AG10803 (cell line): ENCODE measurements at places on chromosomes 11 and 22.
A peak's percentile ranks its signal among the peaks of the same experiment; 100 is the strongest.

DNA sequence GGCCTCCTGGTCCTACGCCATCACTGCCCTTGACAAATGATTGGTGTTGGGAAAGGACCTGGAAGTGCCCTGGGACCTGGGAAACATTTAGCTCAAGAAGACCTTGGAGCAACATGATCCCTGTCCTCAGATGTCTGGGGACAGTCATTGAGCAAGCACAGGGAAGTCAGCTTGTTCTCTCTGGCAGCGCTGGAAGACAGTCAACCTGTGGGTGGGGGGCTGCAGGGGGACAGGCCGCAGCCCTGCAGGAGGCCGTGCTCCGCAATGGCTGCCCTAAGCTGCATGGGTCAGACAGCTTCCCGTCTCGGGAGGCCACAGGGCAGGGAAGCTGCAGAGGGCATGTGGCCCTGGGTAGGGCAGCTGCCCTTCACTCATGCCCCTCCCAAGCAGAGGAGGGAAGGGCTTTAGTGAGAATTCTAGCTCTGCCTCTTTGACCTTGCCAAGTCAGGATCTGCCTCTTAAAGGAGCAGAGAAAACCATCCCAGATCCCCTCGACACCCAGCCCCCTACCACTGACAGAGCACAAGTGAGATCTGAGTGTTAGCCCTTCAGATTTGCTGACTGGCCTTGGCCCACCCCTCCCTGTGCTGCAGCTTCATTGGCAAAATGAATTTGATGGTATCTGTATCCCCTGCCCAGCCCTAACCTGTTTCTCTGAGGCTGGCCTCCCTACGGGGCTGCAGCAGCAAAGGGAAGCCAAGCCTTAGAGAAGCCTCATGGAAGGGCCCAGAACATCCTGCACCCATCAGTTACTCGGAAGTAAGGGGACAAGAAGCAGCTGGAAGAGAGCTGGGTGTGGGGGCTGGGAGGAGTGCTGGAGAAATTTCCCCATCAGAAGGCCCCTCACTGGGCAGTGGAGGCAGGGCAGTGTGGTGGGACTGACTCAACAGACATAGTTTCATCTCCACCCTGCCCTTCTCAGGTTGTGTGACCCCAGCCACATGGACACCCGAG is 6.2 kb upstream of the SREBF2 start:
- DNase-seq: no peak

- DNase-seq: no peak
Measured at GRCh38 chr11:99376463-99376862, 355.7 kb downstream of the CNTN5 start.

GRCh38 chr11:30260813-30261212 is 30.0 kb downstream of the FSHB start:
- DNase-seq: no peak

DNA sequence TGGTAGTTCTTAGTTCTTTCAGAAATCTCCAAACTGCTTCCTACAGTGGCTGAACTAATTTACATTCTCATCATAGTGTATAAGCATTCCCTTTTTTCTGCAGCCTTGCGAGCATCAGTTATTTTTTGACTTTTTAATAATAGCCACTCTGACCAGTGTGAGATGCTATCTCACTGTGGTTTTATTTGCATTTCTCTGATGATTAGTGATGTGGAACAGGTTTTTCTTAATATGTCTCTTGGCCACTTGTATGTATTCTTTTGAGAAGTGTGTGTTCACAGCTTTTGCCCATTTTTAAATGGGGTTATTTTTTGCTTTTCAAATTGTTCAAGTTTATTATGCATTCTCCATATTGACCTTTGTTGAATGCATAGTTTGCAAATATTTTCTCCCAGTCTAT is 459.3 kb downstream of the NTM start:
- DNase-seq: no peak

- DNase-seq: peak; percentile 8
Measured at GRCh38 chr11:113874581-113875233, 665 bp downstream of the USP28 start.

DNA sequence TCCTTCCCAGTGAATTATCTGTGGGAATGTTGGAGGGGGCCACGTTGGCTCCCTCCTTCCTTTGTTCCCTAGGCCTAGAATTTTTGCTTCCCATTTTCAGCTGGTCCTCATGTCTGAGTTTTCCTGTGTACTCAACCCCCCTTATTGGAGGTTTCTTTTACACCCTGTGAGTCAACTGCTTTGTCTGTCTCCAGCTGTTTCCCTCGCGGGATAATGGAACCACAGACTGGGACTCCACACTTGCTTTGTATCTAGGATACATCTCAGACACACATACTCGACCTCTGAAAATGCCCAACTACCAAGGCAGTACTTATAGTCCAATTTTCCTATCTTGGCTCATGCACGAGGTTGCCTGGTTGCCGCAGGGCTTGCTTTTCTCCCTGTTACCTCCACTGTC is 352.7 kb upstream of the MPPED2 start:
- no peak for DNase-seq

GRCh38 chr11:65584723-65585171 is 8.9 kb downstream of the EHBP1L1 start:
- DNase-seq: no peak

DNA sequence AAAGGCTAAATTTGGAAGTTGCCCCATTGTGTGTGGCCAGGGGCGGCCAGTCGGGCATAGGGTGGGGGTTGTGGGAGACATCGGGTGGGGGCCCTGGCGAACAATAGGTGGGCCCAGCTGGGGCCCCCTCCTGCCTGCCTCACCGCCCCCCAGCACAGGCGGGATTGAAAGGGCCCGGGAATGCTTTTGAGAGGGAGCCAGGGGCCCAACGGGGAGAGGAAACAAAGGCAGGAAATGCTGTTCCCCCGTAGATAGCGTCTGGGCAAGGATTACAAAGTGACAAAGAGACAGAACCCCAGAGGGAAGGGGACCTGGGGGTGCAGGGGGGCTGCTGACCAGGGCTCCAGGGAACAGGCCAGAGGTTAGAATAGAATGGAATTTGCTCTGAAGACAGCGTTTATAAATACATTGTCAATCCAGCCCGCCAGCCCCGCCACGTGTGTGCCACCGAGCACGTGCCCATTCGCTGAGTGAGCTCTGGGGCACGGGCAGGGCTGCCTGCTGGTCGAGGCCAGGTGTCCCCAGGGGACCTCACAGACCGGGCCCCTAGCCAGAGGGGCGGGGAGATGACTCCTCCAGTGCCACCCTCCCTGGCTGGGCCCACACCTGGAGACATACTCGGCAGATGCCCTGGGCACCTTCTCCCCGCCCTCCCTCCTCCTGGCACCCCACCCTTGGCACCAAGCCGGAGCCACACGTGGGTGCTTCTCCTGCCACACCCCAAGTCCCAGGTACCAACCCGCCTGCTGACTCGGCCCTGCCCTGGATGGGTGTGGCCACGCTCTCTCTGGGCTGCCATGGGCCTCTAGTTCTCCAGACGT is 9.7 kb downstream of the PDGFB start:
- DNase-seq: no peak

DNA sequence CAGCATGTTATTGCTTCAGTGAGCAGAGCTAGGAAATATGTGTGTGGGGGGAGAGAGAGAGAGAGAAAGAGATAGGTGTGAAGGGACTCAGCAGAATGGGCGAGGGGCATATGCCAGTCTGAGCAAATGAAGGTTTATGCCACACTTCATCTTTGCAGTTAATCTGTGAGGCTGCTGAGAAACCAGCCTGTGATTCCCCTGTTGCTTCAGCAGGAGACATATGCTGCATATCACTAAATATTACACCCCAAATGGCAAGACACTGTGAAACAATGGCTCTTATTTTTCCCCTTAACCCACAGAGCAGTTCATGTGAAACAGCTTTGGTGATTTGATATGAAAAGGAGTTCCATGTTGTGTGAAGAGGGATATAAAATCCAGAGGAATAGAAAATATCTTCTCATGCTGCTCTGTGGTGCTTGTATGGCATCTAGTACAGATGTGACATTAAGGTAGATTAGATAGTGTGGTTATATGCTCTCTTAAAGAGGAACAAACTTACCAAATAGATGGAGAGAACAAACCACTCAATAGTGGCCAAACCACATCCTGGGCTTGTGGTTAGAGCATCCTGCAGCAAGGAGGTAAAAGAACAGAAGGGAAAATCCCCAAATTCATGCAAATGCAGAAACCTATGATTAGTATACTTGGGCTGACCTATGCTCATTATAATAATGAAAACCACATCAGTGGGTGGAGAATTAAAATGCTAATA is 864.2 kb downstream of the FAM181B start:
- DNase-seq: no peak

GRCh38 chr22:47453049-47453448 is 690.6 kb downstream of the TBC1D22A start:
- no peak for DNase-seq

DNA sequence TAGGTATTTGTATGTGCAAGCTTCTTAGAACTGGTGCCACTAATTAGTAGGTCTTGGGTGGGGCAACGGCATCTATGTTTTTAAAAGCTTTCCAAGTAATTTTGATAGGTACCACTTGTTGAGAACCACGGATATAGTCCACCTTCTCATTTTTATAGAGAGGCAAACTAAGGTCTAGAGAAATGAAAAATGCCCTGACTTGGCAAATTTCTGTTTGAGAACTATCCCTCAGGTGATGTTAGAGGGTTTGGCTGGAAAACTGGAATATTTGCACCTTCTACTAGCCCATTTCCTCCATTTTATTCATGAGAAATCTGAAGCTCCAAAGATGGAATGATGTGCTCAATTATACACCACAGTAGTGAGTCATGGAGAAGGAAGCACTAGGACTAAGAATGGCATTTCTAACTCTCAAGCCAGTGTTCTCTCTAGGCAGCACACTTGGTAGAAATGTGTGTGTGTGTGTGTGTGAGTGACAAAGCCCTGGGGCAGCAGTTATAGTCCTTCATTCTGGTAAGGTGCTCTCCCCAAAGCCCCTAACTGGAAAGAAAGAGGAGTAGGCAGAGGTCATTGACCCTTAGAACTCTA is 1.8 kb upstream of the TMEM86A start:
- peak; percentile 43 for DNase-seq

GRCh38 chr11:10311802-10312201 is 6.9 kb downstream of the ADM start:
- DNase-seq: no peak

DNA sequence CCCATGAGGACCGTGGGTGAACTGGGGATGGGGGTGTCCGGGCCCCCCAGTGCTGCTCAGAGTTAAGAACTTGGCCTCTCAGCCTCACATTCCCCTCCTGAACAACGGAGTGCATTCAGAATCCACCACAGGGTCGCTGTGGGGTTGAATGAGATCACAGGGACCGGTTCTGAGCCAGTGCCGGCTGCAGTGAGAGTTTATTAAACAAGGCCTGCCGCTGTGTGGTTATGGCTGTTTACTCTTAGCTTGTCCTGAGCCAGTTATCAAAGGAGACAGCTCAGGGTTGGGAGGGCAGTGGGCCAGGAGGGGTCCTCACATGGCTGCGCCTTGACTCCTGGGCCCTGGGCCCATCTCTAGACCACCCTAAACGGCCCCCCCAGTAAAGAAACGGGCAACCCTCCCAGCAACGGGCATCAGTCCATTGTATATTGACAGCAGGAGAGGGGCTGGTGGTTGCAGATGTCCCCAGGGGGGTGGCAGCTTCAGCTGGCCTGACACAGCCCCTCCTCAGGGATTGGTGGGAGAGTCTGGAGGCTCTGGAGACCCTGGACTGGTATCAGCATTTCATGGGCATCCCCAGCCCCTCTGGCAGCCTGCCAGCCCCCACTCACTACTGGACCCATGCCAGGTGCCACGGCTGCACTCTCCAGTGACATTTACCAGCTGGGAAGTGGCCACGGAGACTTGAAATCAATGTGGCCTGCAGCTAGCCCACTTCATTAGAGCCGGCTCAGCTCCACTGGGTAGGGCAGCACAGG is 15.1 kb upstream of the CABP7 start:
- peak; percentile 23 for DNase-seq

DNA sequence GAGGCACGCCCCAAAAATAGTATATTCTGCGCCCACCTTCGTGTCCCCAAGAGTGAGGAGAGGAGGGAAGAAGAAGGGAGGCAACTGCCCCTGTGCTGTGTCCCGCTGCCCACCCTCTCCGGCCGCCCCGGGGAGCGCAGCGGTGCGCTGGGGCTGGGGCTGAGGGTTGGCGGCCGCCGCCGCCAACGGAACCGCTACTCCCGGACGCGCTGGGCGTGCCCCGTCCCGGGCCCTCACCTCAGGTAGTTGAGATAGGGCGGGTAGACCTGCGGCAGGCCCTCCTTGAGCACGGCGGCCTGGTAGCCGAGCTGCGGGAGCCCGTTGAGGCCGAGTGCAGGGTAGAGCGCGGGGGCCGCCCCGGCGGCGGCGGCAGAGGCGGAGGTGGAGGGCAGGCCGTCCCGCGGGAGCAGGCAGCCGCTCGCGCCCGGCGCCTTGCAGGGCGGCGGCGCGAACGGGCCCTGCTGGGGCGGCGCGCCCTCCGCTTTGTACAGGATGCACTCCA is 2.4 kb downstream of the PGR start:
- DNase-seq: no peak

DNA sequence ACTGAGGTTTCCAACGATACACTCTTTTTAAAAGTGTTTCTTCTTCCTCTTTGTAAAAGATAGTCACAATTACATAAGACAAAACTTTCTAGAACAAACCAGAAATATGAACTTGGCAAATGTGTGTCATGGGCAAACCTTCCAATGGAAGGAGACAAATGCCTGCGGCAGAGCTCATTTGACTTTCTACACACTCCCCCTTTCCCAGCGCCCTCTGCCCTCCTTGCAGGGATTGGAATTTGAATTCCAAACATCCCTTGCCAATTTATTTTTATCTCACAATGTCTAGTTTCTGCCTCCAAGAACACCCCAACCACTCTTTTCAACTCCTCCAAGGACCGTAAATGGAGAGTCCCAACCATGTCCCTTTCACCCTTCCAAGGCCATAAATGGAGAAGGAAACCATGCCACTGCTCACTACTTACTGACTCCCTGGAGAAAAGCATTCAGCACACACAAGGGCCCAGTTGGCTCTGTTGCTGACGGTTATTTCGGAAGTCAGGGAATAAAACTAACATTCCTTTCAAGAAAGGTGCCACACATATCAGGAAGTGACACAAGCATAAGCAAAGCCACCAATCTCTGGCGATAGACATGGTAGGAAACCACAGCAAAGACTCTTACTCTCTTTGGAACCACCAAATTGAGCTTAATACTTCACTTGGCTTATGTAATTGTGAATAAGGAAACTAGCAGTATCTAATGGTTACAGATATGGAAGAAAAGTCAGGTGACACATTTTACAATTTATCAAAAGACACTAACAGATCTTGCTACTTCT is 15.0 kb upstream of the ESAM start:
- DNase-seq: no peak

DNA sequence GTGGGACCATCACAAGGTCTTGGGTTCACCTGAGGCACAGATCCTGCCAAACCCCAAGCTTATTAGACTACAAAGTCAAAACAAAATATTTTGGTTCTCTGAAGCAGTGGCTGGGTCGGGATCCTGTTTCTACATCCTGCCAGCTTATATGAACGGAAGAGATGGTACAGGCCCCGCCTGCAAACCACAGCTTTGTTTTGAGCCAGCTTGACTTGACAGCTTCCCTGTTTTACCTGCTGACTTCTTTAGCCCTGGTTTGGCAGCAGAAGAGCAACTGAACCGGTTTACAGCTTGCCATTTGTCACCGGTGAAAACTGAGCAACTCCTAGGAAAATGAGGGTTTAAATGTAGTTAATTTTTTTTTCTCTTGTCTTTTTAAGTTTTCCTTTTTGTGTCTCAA is 11.4 kb downstream of the PACS1 start:
- DNase-seq: no peak

GRCh38 chr11:126415128-126415527 is 59.6 kb downstream of the ST3GAL4 start:
- DNase-seq: peak; percentile 89

- DNase-seq: no peak
Measured at GRCh38 chr11:27646051-27646818, 54.0 kb downstream of the BDNF start.

- no peak for DNase-seq
Measured at GRCh38 chr11:60208146-60208895, 25.4 kb upstream of the MS4A6A start.

- no peak for DNase-seq
Measured at GRCh38 chr11:79417069-79417920, 23.5 kb downstream of the TENM4 start.
